Thymus (tissue), 14 donors: ENCODE measurements at places on chromosomes 3 and 15.

DNA sequence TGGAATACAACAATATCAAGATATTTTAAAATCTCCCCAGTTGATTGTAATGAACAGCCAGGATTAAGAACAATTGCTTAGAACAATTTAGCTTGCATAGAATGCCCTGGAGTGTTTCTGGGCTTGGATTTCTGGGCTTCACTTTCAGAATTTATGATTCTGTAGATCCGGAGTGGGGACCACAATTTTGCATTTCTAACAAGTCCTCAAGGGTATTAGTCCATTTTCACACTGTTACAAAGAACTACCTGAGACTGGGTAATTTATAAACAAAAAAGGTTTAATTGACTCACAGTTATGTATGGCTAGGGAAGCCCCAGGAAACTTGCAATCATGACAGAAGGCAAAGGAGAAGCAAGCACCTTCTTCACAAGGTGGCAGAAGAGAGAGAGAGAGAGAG, 54.3 kb upstream of the MYRIP start:
- no peaks in the 10 kb centered on the region for H3K36me3 ChIP-seq
- H3K27me3 ChIP-seq = no peaks in the 10 kb centered on the region
- no peak for DNase-seq
- no peaks in the 10 kb centered on the region for H3K4me1 ChIP-seq
- H3K4me3 ChIP-seq = no peak overlapping the region
- no peak overlapping the region for H3K27ac ChIP-seq

GRCh38 chr3:125280668-125281361, 68.3 kb upstream of the SLC12A8 start:
- no peak overlapping the region for H3K4me3 ChIP-seq
- DNase-seq = no peak
- peaks cover 8% of the 10 kb centered on the region for H3K36me3 ChIP-seq
- H3K4me1 ChIP-seq = no peaks in the 10 kb centered on the region
- H3K27ac ChIP-seq = no peak overlapping the region

DNA sequence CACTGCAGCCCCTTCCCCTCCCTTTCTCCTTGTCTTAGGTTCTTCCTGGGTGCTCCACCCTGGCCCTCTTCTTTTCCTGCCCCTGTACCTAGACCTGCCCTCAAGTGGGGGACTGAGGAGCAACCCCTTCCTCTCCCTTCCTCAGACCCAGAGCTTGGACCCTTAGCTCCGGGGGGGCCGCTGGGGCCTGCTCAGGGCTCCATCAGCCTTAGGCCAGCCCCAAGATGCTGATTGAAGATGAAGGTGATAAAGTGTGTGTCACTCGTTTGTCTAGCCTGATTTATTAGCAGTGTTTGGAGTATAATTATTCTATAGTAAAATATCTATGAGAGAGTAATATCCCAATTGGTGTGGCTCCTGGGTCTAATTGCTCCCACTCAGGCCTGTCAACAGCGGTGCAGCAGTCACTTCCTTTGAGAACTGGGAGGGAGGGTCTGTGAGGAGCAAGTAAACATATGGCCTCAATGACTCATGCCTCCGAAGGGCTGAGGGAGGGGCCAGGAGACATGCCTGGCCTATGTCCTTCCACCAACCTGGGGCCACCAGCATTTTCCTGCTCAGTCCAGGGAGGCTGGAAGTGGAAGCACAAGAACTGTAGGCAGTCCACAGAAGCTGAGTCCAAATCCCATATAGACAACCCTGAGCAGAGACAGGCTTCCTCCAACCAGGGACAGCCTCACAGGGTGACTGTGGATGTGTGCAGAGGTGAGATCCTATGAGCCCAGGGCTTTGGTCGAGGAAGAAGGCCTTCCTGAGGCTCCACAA, 123.2 kb downstream of the DNAJB8 start:
- no peaks in the 10 kb centered on the region for H3K4me1 ChIP-seq
- no peak for DNase-seq

DNA sequence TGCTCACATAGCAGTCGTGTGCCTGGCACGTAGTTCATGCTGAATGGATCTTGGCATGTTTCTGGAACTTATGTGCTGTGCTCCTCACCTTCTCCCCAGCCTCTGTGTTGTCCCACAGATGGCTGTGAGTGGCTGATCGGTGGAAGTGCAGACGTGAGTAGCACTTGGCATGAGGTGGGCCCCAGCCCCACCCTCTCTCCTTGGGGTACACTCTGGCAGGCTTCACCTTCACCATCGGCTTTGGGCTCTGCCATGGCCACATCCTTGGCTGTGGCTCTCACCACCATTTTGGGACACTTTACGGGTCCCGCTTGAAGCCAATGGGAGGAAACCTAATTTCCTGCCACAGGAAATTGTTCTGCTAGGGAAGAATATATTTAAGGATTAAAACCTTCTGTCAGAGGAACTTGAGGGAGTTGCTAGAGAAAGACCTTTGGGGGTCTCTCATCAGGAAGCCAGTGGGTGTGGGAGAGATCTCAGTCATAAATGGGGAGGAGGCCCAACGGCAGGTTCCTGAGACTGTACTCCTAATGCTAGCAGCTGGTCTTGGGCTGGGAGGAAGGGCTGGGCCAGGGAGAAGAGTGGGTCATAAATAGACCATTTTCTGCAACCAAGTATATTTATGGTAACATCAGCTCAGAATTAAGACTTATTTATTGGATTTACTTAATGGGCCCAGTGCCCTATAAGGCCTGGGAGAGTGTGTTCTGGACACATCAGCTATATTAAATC, 92.3 kb downstream of the SMAD3 start:
- DNase-seq = no peak
- no peaks in the 10 kb centered on the region for H3K4me1 ChIP-seq
- no peaks in the 10 kb centered on the region for H3K36me3 ChIP-seq
- H3K4me3 ChIP-seq = no peak overlapping the region
- H3K27me3 ChIP-seq = no peaks in the 10 kb centered on the region
- no peak overlapping the region for H3K27ac ChIP-seq

DNA sequence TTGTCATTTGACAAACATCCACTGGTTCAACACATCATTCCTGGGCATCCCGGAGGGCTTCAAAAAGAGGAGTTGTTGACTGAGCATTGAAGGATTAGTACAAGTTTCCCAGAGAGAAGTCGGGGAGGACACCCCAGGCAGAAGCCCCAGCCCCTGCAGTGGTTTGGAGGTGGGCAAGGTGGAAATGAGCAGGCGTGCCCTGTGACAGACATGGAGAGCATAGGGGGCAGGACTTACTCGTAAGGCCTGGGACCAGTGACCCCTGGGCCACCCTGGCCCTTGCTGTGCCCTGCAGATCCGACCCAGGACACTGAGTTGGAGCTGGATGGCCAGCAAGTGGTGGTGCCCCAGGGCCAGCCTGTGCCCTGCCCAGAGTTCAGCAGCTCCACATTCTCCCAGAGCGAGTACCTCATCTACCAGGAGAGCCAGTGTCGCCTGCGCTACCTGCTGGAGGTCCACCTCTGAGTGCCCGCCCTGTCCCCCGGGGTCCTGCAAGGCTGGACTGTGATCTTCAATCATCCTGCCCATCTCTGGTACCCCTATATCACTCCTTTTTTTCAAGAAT, 5.9 kb downstream of the PARP3 start:
- no peak for DNase-seq
- no peak overlapping the region for H3K4me3 ChIP-seq
- peaks cover 16% of the 10 kb centered on the region for H3K27me3 ChIP-seq
- H3K4me1 ChIP-seq = no peaks in the 10 kb centered on the region
- no peak overlapping the region for H3K27ac ChIP-seq

GRCh38 chr15:73265536-73266153, 103.1 kb downstream of the HCN4 start:
- H3K27me3 ChIP-seq = no peaks in the 10 kb centered on the region
- H3K4me1 ChIP-seq = no peaks in the 10 kb centered on the region
- no peak overlapping the region for H3K27ac ChIP-seq
- H3K36me3 ChIP-seq = no peaks in the 10 kb centered on the region

GRCh38 chr3:66386925-66387650, 113.7 kb downstream of the LRIG1 start:
- H3K27me3 ChIP-seq = no peaks in the 10 kb centered on the region
- no peak overlapping the region for H3K4me3 ChIP-seq
- H3K4me1 ChIP-seq = no peaks in the 10 kb centered on the region
- peaks cover 41% of the 10 kb centered on the region for H3K36me3 ChIP-seq

- H3K4me1 ChIP-seq = no peaks in the 10 kb centered on the region
- H3K36me3 ChIP-seq = no peaks in the 10 kb centered on the region
- no peak for DNase-seq
- no peaks in the 10 kb centered on the region for H3K27me3 ChIP-seq
- no peak overlapping the region for H3K4me3 ChIP-seq
These were observed 235.0 kb downstream of the OCA2 start for GRCh38 chr15:27864086-27864485.

GRCh38 chr3:38000965-38001455, 10.4 kb downstream of the VILL start:
- H3K4me1 ChIP-seq = peaks cover 6% of the 10 kb centered on the region
- H3K36me3 ChIP-seq = peaks cover 59% of the 10 kb centered on the region
- H3K4me3 ChIP-seq = no peak overlapping the region

GRCh38 chr3:59424268-59425010, 374.6 kb upstream of the CFAP20DC start:
- no peak overlapping the region for H3K27ac ChIP-seq
- no peak for DNase-seq
- no peaks in the 10 kb centered on the region for H3K27me3 ChIP-seq
- no peak overlapping the region for H3K4me3 ChIP-seq

DNA sequence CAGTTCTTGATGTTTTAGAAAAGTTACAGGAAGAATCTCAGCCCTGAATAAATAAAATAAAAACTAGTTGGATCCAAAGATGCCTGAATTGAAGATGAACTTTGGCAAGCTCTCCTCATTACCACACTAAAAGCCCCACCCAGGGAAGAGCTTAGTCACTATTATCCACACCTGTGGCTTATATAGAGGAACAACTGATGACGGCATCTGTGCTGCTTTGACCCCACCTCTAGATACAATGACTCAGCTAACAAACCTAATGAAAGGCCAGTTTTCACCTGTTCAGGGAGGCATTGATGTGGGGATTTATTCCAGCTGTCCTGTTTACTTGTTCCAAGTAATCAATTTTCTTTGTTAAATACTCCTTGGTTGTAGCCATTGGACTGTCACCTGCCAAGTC, 604.7 kb upstream of the EPHA6 start:
- no peaks in the 10 kb centered on the region for H3K36me3 ChIP-seq
- H3K4me1 ChIP-seq = no peaks in the 10 kb centered on the region
- no peak overlapping the region for H3K27ac ChIP-seq
- H3K4me3 ChIP-seq = no peak overlapping the region
- DNase-seq = no peak
- H3K27me3 ChIP-seq = no peaks in the 10 kb centered on the region

DNA sequence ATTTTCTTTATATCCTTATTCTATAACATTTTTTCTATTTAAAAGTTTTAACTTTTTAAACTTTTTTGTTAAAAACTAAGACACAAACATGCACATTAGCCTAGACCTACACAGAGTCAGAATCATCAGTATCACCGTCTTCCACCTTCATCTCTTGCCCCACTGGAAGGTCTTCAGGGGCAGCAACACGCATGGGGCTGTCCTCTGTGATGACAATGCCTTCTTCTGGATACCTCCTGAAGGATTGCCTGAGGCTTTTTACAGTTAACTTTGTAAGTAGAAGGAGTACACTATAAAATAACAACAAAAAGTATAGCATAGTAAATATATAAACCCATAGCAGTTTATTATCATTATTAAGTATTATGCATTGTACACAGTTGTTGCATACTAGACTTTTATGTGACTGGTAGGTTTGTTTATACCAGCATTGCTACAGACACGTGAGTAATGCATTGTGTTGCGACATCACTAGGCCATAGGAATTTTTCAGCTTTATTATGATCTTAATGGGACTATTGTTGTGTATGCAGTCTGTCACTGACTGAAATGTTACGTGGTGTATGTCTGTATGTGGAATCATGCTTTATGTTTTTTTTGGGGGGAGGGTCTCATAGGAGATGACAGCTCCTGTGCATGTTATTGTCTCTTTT, 18.2 kb downstream of the ATP1B3 start:
- peaks cover 8% of the 10 kb centered on the region for H3K36me3 ChIP-seq
- DNase-seq = no peak
- no peak overlapping the region for H3K4me3 ChIP-seq
- H3K27ac ChIP-seq = no peak overlapping the region

DNA sequence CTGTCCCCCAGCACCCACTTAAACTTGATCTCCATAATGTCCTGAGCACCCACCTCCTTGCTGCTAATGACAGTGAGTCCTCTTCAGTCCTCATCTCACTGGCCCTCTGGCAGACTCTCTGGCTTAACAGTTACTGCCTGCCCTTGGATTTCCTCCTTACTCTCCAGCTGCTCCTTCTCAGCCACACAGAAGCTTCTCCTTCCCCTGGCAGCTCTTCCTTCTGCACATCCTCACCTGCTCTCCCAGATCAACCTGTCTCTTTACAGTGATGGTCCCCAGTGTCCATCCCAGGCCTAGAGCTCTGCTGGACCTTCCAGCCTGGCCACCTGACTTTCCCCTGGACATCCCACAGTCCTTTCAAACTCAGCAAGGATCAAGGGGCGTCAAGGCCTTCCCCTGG, 47.4 kb upstream of the SMAD3 start:
- H3K27me3 ChIP-seq = no peaks in the 10 kb centered on the region
- no peak for DNase-seq
- no peaks in the 10 kb centered on the region for H3K36me3 ChIP-seq
- H3K27ac ChIP-seq = no peak overlapping the region
- no peak overlapping the region for H3K4me3 ChIP-seq
- no peaks in the 10 kb centered on the region for H3K4me1 ChIP-seq

GRCh38 chr3:77618686-77619085, 578.8 kb downstream of the ROBO2 start:
- H3K4me3 ChIP-seq = no peak overlapping the region
- no peaks in the 10 kb centered on the region for H3K36me3 ChIP-seq
- no peak for DNase-seq
- no peaks in the 10 kb centered on the region for H3K27me3 ChIP-seq
- H3K4me1 ChIP-seq = no peaks in the 10 kb centered on the region
- no peak overlapping the region for H3K27ac ChIP-seq

- H3K4me3 ChIP-seq = no peak overlapping the region
- no peaks in the 10 kb centered on the region for H3K36me3 ChIP-seq
- DNase-seq = no peak
- no peaks in the 10 kb centered on the region for H3K4me1 ChIP-seq
- no peaks in the 10 kb centered on the region for H3K27me3 ChIP-seq
These were observed 90.6 kb downstream of the CRYGS start for GRCh38 chr3:186453531-186453930.

GRCh38 chr3:30226601-30227151, 379.7 kb upstream of the TGFBR2 start:
- H3K4me3 ChIP-seq = no peak overlapping the region
- H3K4me1 ChIP-seq = no peaks in the 10 kb centered on the region
- no peaks in the 10 kb centered on the region for H3K27me3 ChIP-seq
- no peak for DNase-seq
- no peak overlapping the region for H3K27ac ChIP-seq

- no peak overlapping the region for H3K4me3 ChIP-seq
- no peaks in the 10 kb centered on the region for H3K27me3 ChIP-seq
- peak overlapping the region; percentile 49 for H3K27ac ChIP-seq
These were observed 32.5 kb upstream of the AP3B2 start for GRCh38 chr15:82742134-82742533.
